ENCODE measurements at places on chromosomes 6 and 20.

DNA sequence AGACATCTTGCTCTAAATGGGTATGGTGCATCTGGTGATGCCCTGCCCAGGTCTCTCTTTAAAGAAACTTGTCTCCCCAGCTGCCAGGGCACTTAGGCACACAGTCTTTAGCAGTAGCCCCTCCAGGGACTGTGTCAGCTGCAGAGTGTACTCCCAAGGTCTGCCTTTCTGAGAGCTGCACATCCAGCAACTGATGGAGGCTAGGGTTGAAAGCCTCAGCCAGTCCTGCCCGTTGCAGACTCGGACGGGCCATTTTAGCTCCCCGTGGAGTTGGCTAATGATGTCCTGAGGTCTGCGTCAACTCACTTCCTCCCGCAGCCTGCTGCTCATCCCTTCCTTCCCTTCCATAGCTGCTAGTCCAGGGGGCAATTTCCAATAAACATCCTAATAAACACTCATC is 381.8 kb downstream of the PTPRT start:
- DNase-seq: no peak

- no peak for DNase-seq
These were observed 284.7 kb upstream of the CITED2 start for GRCh38 chr6:139659196-139659595.

- DNase-seq: no peak
These were observed 8.5 kb downstream of the MOXD1 start for GRCh38 chr6:132392792-132393191.

- no peak for DNase-seq
These were observed 39.6 kb downstream of the ANKS1A start for GRCh38 chr6:34928695-34929094.

- no peak for DNase-seq
These were observed 66.1 kb downstream of the CD24 start for GRCh38 chr6:106908386-106908840.

DNA sequence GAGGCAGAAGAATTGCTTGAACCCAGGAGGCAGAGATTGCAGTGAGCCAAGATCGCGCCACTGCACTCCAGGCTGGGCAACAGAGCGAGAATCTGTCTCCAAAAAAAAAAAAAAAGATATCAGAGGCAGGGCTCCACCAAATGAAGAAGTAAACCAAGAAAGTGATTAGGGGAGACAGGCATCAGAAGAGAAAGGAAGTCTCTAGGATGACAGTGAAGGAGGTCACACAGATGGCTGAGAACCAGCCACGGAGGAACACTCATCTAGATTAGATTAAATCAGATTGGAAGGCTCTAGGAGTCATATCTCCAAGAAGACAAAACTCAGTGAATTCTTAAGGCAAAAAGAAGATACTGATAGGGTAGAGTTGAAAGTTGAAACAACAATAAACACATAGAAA is 102.2 kb upstream of the CCDC28A start:
- no peak for DNase-seq

DNA sequence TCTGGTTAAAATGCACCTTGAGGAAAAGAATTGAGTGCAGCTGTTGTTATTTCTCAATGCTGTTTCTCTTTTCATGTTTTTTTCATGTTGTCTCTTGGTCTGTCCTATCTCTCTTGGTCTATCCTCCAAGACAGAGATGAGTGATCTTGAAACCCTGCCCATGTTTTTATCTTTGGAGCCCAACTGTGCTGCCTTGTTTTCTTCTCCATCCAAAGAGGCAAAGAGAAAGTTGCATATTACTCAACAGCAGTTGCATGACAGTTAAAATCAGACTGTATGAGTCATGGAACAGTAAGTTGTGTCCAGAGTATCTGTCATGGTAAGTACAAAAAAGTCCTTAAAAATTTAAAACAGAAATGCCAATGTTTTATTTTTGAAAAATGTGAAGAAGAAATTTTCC is 26.2 kb downstream of the BCAS1 start:
- no peak for DNase-seq

- DNase-seq: no peak
These were observed 30.0 kb upstream of the ZBP1 start for GRCh38 chr20:57650266-57650665.

GRCh38 chr6:168534265-168534664 is 93.3 kb downstream of the SMOC2 start:
- DNase-seq: no peak

DNA sequence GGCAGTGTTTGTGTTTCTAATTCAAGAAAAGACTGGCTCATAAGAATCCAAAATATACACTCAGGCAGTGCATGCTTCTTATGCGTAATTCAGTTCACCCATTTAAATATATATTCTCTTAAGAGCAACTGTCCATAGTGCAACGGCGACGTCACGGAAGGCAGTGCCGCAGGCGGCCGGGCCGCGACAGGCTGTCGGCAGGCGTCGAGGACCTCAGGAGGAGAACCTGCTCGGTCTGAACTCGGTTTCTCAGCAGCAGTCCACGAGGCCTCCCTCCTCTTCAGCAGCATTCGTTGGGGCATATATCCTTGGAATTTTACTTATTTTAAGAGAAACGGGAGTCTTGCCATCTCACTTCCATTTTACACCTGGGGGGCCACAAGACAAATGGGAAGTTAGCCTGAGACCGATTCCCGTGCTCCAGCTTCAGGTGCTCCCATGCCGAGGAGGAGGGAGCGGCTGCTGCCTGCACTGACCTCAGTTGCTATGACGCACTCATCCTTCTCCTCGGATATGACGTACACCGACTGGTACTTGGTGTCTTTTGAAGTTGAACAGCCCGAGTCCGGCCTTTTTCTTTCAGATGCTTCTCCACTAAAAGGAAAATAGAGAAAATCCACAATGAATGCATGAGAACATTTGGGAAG is 8.2 kb downstream of the DLL1 start:
- DNase-seq: no peak

GRCh38 chr6:108966855-108967755 is 118.9 kb downstream of the ARMC2 start:
- DNase-seq: no peak

DNA sequence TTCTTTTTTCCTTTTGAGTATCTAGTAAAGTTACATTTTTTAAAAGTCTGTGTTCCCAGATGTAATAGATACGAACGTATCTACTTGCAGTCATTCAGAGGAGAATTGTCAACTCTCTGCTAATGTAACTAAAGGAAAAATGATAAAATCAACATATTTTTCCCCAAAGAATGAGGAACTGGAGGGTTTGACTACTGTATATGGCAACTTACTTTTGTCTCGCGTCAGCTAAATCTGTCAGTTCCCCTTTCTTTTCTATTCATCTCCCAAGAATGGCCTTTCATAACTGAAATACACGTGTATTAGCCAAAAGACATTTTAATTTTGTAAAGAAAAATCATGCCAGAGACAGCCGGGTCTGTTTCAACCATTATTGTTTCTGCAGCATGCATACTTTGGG is 5.4 kb downstream of the EYA2 start:
- DNase-seq: no peak

DNA sequence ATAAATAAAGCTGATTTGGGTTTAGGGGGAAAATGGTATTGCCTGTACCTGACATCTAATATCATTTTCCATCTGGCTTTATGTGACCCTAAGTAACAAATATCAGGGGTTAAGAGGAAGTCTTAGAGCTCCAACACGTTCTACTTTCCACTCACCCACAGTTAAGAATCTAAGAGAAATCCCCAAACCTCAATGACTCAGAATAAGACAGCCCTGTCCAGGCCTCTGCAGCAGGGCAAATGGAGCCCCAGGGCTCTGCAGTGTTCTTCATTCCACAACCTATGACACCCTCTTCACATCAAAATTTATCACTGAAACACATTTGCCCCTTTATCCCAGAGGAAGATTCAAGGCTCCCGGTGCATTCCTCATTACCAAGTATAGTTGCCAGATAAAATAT is 20.3 kb upstream of the TENT5A start:
- no peak for DNase-seq

- DNase-seq: no peak
These were observed 20.1 kb upstream of the UTRN start for GRCh38 chr6:144265061-144265357.

- no peak for DNase-seq
These were observed 14.2 kb downstream of the ITCH start for GRCh38 chr20:34377072-34377847.

- DNase-seq: no peak
These were observed 19.1 kb upstream of the ZDHHC14 start for GRCh38 chr6:157361886-157362285.

DNA sequence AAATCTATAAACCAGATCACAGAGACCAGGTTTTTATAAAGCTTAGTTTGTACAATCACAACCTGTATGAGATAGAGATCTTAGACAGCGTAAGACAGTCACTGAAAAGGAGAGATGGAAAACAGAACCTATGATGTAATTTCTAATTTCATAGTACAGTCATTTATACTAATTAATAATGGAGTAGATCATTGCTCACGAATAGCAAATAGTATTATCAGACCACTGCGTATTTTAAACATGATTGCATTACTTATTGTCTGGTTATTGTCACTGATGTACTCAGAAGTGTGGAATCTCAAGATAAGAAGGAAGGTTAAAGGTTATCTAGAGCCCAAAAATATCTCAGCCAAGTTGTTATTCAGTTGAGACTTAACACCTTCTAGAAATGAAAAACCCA is 115.6 kb downstream of the KHDC1L start:
- no peak for DNase-seq
